ENCODE measurements at places on chromosomes 4 and X.

DNA sequence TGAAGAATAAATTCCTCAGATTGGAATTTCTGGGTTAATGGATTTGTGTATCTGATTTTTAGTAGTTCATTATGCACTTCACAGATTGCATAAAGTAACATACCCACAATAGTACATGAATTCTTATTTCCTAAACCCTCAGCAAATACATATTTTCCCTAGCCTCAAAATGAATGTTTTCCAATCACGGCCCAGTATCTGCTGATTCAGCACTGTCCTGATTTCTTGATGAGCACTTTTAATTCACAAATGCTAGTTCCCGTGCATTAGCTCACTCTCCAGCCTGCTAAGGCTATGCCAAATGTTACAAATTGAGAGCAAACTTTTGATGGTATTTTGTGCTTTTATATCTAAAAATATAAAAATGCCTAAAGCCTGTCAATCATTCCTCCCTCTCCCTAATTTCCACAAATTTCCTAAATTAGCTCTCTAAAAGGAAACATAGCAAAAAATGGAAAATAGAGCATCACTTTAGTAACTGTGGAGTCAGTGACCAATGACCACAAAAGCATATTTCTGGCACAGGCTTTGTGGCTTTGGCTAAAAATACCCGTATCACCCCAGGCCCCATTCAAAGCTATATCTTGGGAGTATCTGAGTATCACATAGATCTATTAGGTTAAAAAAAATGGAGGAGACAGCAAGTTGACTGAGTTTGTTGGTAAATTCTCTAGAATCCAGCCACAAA is 75.5 kb downstream of the NAF1 start:
- DNase-seq: no peak

DNA sequence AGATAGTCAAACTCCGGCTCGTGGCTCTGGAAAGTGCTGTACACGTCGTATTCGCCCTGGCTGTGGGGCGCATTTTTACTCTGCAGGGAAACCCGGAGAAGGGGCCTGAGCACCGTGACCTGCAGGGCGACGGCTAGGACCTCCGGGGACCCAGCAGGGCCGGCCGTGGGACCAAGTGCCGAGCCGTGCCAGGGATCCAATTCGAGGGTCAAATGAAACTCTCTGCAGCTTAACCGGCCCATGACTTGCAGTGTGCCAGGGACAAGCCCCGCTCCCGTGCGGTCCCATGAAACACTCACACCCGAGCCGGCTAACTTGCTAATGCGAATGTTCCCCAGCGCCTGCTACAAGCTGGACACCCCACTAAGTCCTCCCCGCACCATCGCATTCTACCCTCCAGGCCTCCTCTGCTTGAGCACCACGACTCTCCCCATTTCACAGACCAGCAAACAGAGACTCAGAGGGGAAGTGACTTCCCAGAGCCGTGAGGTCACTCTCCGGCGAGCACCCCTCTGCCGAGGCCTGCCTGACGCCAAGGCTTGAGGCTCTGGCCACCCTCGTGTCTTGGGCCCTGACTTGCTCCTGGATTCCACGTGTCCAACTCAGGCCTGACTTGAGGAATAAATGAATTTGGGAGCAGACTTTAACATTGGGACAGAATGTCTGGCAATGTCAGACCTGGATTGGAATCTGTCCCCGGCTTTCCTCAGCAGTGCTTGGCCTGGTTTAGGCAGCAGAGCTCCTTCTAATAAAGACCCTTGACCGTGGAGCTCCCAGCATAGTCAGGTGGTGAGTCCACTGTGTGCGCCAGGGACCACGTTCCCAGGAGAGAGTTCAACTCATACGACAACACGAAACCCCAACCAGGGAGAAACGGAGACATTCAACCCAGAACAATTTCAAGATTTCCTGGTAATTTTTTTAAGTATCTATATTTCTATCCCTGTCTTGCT is 93.6 kb downstream of the PPP2R2C start:
- DNase-seq: no peak

DNA sequence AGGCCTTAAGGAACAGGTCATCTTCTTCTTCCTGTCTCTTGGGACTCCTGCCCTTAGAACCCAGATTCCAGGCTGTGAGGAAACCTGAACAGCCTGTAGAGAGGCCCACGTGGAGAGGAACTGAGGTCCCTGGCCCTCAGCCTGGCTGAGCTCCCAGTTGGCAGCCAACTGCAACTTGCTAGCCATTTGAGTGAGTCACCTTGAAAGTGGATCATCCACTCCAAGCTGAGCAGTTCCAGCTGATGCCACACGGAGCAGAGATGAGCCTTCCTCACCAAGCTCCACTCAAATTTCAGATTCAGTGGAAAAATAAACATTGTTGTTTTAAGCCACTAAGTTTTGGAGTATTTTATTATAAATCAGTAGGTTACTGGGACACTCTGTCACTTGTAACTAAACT is 392.5 kb downstream of the BCOR start:
- no peak for DNase-seq

GRCh38 chrX:104108955-104109354 is 3.4 kb upstream of the ZCCHC18 start:
- DNase-seq: no peak

DNA sequence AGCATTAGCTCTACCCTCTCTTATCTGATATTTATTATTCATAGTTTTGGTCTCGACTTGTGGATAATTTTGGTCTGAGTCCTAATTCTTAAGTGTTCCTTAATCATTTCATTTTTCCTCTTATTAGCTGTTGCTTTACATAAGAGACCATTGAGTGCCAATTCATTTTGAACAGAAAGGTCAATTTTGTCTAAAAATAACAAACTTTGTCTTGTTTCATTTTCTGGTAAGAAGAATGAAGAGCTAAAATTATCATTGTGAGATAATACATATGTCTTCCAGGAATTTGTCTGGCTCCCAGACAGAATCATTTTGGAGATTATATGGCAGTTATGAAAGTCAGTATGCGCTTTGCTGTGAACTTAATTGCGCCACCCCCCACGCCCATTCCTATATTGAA is 1471.8 kb downstream of the PCDH7 start:
- no peak for DNase-seq

DNA sequence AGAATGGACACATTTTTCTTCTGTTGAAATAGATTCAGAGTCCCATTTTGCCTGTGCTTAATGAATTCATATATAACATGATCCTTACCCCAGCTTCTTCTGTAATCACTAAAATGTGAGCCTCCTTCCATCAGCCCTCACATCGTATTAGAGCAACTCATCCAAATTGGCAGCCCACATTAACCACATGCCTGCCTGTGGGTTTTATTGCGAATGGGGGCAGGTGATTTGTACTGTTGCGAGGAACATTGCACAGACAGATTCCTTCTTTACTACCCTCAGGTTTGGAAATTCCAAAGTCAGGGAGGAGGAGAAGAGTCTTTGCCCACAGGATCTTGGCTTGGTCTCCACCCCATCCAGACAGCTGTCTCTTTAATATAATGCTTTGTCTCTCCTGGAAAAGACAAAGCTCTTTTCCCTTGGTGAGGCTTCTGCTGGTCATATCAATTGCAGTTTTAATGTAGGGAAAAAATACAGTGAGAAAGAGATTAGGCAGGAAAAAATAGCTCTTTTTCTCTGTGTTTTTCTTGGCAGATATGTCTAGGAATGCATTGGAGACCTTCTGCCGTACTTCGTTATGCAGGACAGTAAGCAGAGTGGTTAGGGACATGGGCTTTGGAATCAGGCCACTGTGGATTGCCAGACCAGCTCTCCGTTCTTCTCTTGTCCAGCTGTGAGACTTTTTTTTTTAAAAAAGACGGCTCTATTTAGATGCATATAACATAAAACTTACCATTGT is 371.2 kb downstream of the AFF2 start:
- DNase-seq: no peak

GRCh38 chrX:68823413-68824151 is 5.2 kb upstream of the EFNB1 start:
- no peak for DNase-seq

DNA sequence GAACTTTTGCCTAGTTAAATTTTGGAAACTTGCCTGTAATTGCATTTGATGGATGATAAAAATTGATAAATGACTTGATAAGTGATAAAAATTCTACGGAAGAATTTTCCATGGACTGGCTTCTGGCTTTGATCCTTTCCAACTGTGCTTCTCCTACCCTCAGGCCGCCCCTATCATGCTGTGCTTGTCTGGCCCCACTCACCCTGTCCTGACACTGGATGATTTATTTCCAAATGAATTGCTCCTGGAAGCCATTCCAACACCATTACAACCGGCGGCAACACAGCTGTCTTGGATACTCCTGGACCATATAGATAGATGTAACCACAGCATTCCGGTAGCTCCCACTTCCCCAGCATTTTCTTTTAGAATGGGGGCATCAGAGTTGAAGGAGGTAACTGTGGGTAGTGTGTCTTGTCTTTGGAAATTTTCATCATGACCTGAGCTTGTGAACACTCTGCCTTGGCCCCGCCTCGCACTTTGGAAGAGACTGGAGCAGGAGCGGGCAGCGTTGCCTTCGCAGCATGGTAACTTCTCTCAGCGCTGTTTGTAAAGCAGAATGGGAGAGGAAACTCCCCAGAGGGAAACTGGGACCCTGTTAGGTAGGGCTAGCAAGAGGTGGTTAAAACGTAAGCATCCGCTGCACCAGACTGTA is 77.4 kb downstream of the TBL1X start:
- DNase-seq: no peak

DNA sequence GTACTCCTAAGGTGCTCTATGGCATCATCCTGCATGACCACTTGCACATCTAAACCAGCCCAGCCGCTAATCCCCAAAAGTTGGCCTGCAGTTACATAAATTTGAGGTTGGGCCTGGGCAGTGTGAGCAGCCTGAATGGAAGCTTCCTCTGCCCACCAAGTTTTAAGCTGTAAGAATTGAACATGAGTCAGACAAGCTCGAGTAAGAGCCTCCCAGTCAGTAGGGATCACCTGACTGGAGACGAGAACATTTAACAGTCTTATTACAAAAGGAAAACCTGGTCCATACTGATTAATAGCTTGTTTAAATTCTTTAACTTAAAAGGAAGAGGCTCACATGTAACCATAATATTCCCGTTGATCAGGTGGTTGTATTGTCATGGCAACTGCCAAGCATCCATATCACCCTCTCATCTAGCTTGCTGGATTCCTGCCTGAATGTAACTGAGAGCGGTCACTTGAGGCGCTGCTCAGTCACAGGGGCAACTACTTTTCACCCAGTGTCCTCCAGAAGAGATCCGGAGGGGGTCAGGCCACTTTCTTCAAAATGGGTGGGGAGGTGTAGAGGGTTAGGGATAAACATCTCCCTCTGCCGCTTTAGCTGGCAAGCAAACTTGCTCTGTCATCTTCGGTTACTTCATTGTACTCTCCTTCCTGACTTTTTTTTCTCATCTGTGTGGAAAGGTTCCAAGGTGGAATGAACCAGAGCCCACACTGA is 56.6 kb upstream of the WDR1 start:
- no peak for DNase-seq

DNA sequence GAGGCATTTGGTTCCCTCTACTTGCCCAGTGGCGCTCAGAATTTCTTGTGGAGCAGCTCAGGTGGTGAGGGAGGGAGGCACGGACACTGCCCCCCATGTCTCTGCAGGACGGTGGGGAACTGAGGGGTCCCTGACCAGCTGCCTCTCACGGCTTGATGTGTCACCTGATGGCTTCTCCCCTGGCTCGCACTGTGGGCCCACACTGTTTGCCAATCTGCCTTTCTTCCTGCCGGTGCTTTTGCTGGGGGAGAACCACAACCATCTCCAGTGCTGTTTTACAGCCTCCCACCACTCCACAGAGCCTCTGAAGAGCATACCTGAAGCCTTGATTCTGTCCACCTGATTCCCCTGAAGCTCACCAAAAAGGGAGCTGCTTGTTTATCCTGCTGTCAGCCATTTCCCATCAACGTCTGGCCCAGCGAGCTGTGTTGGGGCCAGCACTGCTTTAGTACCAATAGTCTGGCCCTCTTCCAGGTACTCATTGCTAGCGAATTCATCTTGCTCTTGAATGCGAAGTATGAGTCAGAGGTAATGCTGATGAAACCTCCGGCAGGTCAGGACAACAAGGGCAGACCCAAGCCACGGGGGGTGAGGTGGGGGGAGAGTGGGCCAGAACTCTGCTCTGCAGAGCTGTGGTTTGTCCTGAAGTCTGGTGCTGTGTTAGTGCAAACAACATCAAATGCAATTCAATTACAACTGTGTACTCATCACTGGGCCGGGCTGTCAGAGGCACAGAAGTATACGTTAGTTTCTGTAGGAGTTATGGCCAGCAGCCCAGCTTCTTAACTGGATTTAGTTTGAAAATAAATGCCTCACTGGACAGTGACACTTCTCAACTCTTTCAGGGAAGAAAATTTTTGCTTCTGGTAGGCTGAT is 208.3 kb upstream of the JADE1 start:
- peak; percentile 74 for DNase-seq

GRCh38 chr4:2263926-2264321 is 2.0 kb upstream of the MXD4 start:
- DNase-seq: peak; percentile 71

GRCh38 chr4:124017185-124017785 is 620.7 kb downstream of the SPRY1 start:
- no peak for DNase-seq

- DNase-seq: no peak
These were observed 1858.6 kb upstream of the ADGRL3 start for GRCh38 chr4:59341506-59341905.

DNA sequence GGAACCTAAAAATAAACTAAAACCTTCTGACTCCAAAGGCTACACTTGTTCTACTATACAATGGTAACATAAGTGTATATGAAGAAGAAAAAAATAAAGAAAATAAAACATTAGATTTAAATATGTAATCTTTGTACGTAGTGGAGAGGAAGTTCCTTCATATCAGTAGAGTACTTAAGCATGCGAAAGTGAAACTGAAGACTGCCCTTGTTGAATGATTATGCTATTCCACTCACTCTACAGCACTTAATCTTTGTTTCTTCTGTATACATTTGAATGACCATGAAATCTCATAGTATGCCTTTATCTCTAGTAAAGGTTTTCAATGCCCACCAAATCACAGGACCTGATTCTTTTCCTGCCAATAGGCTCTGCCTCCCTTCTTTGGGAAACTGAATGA is 78.9 kb downstream of the NDST3 start:
- DNase-seq: no peak

DNA sequence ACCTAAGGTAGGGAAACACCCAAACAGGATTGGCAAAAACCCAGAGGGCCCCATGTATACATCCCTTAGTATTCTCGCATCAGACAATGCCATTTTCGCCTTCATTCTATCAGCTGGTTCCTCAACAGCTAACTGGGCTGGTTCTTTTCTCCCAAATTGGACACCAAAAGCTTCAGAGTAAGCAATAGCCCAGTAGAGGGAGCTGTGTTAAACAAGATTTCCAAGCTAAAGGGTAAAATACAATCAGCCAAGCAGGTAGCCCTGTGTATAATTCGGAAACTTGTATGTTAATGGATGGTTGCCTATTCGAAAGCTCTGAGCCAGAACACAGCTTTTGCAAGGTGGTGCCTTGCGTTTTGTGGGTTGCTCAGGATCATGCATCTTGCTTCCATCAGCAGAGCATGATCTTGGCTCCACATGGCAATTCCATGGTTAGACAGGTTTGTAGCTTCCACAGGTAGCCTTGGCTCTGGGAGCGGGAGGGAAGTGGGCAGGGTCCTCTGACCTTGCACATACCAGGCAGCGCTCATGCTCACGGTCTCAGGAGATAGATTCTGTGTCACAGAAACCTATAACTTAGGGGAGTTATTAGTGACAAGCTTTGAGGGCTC is 115.2 kb upstream of the LNX1 start:
- peak; percentile 72 for DNase-seq

Data from NCI-H2081 (cell line).